ENCODE measurements at places on chromosomes 6 and 20.

DNA sequence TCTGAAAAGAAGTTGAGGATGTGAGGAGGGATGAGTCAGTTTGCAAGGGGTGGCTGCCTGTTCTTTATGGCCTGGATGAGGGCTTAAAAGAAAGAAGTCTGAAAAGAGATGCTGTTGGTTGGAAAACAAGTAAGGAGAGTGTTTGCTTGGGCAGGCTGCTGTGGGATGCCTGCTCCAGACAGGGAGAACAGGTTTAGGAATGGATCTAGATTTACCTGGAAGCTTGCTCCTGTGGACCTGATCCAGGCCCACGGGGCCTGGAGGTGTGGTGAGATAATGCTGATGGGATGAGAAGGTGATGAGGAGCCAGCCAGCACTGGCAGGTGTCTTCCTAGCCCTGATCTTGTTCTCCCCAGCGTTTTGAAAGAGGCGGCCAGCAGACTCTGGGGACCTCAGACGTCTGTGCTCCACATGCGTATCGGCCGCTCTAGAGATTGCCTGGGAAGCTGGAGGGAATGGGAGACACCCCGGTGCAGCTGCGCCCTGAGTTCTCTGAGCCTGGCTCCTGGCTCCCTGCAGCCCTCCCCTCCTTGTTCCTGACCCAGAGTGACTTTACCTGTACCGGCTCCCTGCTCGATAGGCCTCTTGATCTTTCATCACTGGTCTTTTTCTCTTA is 331.3 kb downstream of the ZFAND3 start:
- no peak for DNase-seq

- DNase-seq = no peak
Measured at GRCh38 chr20:57946559-57947315, 236.9 kb upstream of the PMEPA1 start.

DNA sequence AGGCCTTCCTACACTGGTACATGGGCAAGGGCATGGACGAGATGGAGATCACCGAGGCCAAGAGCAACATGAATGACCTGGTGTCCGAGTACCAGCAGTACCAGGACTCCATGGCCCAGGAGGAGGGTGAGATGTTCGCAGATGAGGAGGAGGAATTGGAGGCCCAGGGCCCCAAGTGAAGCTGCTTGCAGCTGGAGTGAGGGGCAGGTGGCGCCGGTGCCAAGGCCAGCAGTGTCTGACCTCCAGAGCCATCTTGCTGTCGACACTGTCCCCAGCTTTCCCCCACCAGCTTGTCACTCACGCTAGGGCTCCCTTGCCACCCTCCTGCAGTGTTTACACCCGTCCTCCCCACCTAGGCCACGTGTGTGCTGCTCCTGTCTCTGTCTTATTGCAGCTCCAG is 12.2 kb downstream of the GABRR2 start:
- DNase-seq = no peak

- DNase-seq = no peak
Measured at GRCh38 chr6:15249371-15250019, 3.6 kb downstream of the JARID2 start.

DNA sequence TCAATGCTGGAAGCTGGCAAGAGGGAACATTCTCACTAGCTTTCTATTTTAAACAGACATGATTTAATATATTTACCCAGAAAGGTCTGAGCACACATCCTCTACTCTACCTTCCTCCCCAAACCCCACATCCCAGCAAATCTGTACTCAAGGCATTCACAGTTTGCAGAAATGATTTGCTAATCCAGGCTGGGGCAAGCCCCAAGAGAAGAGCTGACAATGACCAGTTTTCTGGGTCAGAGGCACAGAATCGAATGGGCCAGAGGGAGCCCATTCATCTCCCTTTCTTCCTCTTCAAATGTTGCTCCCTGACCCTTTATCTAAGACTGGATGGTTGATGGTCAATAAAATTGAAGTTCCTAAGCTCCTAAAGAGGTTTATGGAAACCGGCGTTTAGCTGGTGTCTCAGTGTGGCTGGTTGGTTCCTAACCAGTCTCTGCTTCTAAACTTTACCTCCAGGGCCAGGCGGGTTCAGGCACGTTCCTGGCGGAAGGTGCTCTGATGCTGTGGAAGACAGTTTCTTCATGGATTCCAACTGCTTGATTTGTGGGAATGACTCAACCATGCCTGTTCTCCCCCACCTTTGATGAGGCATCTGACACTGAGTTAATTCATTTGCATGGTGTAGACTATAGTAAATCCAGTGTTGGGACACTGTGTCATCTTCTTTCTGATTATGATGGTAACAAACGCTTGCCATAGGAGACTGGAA is 96.4 kb upstream of the IYD start:
- no peak for DNase-seq
